ENCODE measurements at places on chromosomes 2 and 18.

DNA sequence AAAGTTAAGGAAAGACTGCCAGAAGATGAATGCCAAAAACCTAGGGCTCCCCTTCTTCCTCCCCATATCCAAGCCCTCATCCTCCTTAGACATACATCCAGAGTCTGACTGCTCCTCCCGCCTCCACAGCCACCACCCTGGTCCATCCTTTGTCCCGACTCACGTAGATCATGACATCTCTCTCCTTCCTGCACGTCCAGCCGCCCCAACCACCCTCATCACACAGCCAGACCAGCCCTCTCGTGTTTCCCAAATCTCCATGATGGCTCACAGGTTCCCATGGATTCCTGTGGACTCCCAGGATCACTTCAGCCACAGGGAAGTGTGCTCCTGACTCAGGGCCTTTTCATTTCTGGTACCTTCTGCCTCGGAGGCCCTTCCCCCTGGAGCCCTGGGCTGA, 47.8 kb upstream of the CAB39 start:
- no peak for DNase-seq

- no peak for DNase-seq
Measured at GRCh38 chr2:143440411-143441012, 311.3 kb downstream of the ARHGAP15 start.

GRCh38 chr2:102366406-102367112, 11.0 kb downstream of the IL18R1 start:
- DNase-seq = no peak

- no peak for DNase-seq
Measured at GRCh38 chr2:26855466-26855865, 7.5 kb downstream of the DPYSL5 start.

DNA sequence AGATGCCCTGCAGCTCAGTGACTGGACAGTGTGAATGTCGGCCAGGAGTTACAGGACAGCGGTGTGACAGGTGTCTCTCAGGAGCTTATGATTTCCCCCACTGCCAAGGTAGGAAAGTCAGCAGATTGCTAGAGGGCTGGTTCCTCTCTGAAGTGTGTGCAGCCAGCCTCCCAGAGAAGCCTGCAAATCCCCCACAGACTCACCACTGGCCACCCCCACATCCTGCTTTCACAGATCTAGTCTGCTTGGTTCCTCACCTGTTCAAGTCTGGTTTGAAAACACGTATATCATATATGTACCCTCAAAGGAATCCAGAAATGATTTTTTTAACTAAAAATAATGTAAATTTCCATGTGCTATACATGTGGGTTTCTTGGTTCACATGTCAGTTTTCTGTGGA, 121.1 kb downstream of the LAMA3 start:
- peak; percentile 71 for DNase-seq

DNA sequence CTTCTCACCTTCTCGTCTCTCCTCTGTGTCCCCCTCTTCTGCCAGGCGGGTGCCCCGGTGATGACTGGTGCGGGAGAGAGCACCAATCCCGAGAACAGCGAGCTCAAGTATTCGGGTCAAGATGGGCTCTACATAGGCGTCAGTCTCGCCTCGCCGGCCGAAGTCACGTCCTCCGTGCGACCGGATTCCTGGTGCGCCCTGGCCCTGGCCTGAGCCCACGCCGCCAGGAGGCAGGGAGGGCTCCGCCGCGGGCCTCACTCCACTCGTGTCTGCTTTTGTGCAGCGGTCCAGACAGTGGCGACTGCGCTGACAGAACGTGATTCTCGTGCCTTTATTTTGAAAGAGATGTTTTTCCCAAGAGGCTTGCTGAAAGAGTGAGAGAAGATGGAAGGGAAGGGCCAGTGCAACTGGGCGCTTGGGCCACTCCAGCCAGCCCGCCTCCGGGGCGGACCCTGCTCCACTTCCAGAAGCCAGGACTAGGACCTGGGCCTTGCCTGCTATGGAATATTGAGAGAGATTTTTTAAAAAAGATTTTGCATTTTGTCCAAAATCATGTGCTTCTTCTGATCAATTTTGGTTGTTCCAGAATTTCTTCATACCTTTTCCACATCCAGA, 31.3 kb downstream of the GATA6 start:
- no peak for DNase-seq

- no peak for DNase-seq
Measured at GRCh38 chr2:206802654-206803514, 37.5 kb downstream of the FASTKD2 start.

DNA sequence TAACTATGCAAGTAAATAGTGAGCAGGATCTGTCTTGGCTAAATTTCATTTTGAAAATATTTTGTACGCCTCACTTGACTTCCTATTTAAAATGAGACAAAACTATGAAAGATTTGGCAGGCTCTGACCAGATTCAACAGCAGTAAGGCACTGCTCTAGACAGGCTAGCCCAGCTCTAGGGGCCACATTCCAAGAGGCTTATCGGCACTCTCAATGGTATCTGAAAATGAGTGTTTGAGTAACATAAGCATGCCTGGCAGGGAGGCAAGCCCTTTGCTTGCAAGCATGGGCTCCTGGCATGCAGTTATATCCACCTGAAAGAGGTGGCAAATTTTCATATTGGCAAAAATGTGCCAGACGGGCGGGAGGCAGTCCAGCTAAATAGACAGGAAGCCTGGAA, 10.5 kb downstream of the CAPN13 start:
- no peak for DNase-seq

- no peak for DNase-seq
Measured at GRCh38 chr2:212626371-212626918, 87.8 kb upstream of the ERBB4 start.

DNA sequence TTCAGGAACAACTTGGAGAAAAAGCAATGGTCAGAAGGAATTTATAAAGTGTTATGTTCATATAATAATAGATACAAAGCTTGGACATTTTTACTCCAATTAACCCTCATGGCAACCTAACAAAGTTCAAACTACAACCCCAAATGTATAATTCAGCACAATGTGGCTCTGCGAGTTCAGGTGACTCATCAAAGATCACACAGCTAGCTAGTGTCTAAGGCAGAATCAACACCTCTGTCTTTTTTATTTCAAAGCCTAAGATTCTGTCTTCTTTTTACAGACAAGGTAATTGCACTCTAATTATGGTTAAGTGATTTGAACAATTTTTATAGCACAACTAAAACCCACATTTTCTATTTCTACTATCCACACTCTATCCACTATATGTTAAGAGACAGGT, 90.5 kb downstream of the CHST9 start:
- no peak for DNase-seq

GRCh38 chr18:50051288-50051687, 143.7 kb downstream of the MYO5B start:
- DNase-seq = no peak
